Stimulated activated CD8-positive, alpha-beta memory T cell treated with anti-CD3 and anti-CD28 coated beads, Interleukin-4, amount 100 ng/mL, for 4 hours (primary cell): ENCODE measurements at places on chromosomes 11 and 22.

- no peak for DNase-seq
Observed at GRCh38 chr22:38564669-38565068, 5.3 kb downstream of the DMC1 start.

GRCh38 chr11:95827696-95828095 lies 37.4 kb downstream of the CEP57 start:
- DNase-seq, result no peak

DNA sequence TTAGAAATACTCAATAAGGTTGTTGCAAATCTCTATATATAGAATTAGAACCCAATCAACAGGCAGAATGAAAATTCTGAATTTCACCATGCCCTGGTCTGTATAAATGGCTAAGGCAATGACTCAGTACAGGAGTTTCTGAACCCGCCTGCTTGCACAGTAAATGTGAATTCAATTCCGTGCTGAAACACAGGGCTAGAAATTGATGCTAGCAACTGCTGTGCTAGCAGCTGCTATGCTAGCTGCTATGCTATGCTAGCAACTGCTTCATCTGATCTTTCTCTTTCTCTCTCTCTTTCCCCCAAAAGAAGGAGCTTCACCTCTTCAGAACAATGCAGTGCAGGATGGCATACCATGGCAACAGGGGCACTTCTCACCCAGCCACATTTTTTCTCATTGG lies 9.7 kb upstream of the OR52J3 start:
- no peak for DNase-seq

DNA sequence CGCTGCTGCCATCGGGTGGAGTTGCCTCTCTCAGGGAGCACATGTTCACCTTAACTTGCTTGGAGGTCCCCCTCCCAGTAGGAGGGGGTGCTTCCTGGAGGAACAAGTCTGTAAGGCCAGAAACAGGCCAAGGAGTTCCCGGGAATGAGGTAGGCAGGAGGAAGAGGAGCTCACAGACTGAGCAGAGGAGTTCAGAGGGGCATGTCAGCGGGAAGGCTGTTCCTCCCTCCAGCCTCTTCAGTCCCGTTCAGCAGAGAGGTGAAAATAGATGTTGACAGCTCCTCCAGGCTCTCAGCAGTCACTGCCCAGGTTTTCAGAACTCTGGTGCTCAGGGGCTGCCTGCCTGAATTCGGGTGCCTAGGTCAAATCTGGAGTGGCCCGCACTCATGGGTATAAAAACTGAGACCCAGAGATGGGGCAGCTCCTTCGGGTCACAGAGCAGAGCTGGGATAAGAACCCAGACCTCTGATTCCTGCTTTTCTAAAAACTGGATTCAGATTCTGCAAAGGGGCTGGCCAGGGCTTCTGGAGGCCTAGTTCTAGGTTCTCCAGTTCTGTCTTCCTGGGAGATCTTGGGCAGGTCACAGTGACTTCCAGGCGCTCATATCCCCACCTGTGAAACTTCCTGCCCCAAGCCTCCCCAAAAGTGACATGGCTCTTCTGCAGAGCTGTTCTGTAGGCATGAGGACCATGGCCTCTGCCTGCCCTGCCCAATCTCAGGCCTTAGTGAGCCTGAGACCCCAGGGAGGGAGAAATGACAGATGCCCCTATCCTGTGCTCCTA lies 18.3 kb downstream of the ATG16L2 start:
- DNase-seq, result no peak

DNA sequence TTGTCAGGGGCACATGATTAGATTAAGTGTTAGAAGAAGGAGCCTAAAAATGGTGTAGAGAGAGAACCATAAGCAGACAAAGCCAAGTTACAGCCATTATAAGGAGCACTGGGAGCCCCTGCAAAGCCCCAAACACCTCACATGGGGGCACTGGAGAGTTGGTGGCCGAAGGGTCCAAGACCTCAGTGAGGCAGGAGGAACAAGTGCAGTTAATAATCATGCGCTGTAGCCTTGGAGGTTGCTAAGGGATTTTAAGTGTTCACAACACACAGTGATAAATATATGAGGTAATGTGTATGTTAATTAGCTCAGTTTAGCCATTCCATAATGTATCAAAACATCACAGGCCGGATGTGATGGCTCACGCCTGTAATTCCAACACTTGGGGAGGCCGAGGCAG lies 54.4 kb upstream of the JAM3 start:
- DNase-seq, result no peak

DNA sequence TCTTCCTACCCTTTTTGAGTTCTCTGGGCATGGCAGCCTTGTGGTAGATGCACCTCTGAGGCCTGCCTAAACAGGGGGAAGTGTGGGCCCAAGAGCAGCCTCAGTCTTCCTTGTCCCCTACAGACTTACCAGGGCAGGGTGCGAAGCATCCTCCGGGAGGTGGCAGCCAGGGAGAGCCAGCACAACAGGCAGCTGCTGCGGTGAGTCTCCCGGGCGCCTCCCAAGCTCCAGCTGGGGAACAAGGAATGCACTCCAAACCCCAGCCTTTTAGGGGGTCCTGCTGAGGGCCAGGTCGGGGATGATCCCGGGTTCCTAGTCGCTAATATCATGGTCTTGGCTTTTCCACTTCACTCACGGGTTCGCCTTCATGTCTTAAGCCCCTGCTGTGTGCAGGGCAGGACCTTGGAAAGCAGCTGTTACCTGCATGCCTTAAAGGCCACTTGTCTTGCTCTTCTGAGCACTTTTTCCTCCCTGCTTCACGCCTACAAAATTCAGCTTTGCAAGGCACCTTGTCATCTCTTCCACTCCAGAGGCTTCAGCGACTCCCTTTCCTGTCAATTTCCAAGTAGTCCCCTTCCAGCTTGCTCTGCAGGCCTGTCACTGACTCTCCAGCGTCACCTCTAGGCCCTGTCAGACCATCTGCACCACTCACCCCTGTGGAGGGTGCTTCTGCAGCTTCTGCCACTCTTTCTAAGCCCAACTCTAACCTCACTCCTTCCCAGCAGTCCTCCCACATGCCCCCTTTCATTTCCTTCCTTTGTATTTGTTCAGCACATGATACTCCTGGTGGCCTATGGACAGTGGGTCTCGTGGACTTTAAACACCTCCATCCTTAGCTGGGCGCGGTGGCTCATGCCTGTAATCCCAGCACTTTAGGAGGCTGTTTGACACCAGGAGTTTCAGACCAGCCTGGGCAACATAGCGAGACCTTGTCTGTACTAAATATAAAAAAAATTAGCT lies 57.0 kb downstream of the PISD start:
- DNase-seq, result no peak

DNA sequence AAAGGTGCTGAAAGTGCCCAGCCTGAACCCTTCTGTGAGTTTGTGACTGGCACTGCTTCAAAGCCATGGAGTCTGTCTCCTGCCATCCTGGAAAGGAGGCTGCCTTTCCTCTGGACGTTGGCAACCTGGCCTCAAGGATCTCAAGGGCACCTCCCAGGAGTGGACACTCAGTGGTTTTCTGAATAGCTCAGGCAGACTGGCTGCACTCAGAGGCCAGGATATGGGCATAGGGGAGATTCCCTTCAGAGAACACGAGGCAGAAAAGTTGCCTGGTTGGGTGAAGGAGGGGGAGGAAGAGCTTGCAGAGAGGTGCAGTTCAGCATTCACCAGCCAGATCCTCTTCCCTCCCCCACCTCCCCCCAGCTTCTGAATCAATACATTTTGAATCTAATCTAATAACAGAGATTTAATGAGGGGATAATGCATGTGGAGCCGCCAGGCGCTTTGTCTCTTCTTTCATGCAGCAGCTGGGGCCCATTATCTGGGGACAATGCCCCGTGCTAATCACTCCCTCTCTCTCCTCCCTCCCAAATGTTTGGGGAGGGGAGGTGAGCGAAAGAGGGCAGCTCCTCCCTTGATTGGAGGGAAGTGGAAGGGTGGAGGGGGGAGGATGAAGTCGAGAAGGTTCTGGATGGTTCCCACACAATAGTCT lies 17.7 kb downstream of the HTR3A start:
- no peak for DNase-seq

DNA sequence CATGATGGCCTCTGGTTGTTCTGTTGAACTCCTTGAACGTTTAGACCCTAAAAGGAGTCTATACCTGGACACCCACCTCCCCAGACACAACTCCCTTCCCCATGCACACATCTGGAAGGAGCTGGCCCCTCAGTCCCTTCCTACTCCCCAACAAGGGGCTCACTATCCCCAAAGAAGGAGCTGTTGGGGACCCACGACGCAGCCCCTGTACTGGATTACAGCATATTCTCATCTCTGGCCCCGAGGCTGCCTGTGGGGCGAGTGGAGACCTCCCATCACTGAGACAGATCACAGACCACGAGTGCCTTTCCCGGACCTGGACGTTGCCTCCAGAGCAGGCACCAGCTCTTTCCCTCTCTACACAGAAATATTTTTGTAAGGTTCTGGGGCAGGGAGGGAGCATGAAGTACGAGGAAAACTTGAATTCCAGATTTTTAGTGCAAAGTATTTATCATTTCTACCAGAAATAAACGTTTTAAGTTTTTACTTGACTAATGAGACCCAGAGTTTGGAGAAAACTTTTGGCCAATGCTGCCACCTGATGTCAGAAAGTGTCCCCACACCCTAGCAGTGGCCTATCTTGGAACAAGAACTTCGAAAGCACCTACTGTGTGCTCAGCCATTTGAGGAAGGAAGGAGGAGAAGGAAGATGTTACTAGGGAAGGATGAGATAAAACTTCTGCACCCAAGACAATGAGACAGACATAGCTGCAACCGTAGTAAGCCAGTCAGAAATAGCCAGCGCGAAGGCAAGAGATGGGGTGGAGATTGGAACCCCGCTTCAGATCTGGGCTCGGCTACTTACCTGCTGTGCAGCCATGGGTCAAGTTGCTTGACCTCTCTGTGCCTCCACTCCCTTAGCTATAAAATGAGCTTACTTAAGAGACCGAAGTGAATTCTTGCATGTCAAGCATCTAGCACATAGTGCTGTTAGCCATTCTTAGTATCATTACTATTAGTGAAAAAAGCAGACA lies 10.2 kb upstream of the POU2F3 start:
- DNase-seq, result no peak

DNA sequence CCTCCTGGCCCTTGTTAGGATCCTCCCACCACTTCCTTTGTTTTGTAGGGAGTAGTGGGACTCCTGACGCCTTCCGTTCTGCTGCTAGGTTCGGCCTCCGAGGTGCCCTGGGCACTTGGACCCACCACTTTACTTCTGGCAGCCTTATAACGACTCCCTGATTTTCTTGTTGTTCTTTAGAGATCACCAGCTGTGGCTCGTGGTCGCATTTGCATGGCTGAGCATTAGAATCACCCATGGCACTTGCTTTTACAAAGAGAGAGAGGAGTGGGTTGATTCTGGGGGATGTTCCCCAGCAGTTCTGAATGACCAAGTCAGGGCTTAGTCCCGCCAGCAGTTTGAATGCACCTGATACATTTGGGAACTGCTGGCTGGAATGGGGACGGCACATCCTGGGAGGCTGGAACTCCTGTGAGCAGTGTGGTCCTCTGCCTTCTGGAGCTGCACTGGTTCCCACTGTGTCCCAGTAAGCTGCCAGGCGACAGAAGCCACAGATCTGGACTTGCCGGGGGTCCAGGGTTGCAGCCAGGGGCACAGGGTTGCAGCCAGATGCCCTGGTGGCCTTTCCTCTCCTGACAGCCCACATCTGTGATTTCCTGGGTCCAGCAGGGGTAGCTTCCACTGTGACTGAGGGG lies 4.1 kb downstream of the TUB start:
- DNase-seq, result no peak

GRCh38 chr11:65796726-65797601 lies 10.1 kb downstream of the OVOL1 start:
- DNase-seq, result no peak

GRCh38 chr11:113623114-113623513 lies 83.0 kb downstream of the TMPRSS5 start:
- no peak for DNase-seq

GRCh38 chr11:32366666-32367065 lies 68.7 kb downstream of the WT1 start:
- DNase-seq, result no peak

GRCh38 chr22:21981874-21982273 lies 713 bp downstream of the TOP3B start:
- no peak for DNase-seq

DNA sequence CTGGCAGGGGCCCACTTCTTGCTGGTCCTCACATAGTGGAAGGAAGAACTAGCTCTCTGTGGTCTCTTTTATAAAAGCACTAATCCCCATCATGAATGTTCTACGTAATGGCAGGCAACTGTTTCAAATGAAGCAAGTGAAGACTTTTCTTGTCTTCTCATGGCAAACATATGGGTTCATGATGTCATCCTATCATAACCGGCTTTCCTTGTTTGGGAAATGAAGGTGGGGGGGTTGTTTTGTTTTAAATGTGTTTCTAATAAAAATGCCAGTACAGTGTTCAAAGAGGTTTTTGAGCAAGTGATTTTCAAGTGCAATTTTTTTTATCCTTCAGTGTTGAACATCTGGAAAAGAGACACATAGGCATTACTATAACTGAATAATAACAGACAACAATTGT lies 33.4 kb downstream of the REXO2 start:
- no peak for DNase-seq

- DNase-seq, result no peak
Observed at GRCh38 chr11:30000986-30001750, 15.7 kb downstream of the KCNA4 start.

DNA sequence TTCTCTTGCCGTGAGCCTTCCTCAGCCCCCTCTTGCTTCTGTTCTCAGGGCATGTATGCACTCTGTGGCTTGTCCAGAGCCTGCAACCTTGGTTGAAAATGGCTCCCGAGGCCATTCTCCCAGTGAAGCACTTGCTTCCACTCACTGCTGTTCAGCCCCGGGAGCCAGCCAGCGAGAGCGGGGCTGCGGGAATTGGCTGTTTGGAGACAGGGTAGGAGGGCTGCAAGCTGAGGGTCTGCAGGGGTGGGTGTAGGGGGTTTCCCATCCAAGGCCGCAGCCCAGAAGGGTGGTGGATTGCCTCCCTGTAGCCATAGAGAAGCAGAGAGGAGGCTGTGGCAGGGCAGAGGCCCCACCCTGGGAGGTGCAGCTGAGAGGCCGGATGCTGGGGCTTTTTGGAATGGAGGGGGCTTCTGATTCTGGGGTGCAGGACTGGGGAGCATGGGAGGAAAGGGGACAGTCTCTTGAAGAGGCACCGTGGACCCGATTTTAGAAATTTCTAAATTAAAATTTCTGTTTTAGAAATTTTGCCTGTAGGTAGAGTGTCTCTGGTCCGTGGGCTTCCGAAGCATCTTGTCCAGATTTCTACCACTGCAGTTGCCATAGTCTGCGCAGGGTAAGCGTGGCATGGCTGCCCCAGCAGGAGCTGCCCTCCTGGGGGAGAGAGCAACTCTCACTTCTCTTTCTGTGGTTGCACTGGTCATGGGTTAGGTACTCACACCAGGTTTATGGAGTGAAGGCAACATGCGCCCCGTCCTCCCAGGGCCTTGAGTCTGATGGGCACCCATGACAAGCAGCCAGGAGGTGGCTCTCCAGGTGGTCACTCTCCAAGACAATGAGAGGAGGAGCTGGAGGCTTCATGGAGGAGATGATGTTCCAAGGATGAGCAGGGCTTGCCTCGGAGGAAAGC lies 100.2 kb downstream of the TBC1D22A start:
- DNase-seq, result no peak

DNA sequence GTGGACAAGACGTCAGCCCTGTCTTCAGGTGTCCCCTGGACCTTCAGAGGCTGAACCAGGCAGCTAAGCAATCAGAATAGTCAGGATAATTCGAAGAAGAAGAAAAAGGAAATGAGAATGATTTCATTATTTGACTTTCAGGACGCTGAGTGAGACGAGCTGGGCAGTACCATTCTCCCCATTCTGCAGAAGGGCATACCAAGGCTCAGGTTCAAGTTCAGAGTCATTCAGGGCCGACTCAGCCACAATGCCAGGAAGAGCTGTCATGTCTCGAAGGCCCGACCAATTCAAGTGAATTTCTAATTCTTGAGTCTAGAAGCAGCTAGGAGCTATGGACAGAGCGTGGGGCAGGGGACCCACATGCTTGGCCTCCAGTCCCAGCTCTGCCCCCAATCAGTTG lies 33.8 kb upstream of the CD82 start:
- DNase-seq, result no peak
